Liver (tissue), 10 donors: ENCODE measurements at places on chromosomes 2 and 18. TPM values are rescaled to one million over a fixed set of nuclear protein-coding genes. Genes with fewer than 3 reads are reported as not detected.

PSD4 gene
- 83.2 TPM for total RNA-seq

DOK6 gene
- 1.1 TPM for total RNA-seq

CAVIN2 gene
- 13.3 TPM for total RNA-seq

FAM228A gene
- 0.17 TPM for total RNA-seq

G6PC2 gene
- total RNA-seq, result not detected

MRO gene
- 2.8 TPM for total RNA-seq

ST6GAL2 gene
- total RNA-seq, result 3.1 TPM

GRCh38 chr2:218074031-218074430 is 5.0 kb downstream of the RUFY4 start:
- no peaks in the 10 kb centered on the region for H3K4me1 ChIP-seq
- no peak overlapping the region for H3K4me3 ChIP-seq
- no peak for DNase-seq
- H3K27ac ChIP-seq, result no peak overlapping the region
- H3K36me3 ChIP-seq, result no peaks in the 10 kb centered on the region
- no peaks in the 10 kb centered on the region for H3K27me3 ChIP-seq

GRCh38 chr2:227971619-227972230 is 100.3 kb downstream of the DAW1 start:
- no peaks in the 10 kb centered on the region for H3K36me3 ChIP-seq
- no peak overlapping the region for H3K4me3 ChIP-seq
- no peaks in the 10 kb centered on the region for H3K4me1 ChIP-seq
- no peak overlapping the region for H3K27ac ChIP-seq
- H3K27me3 ChIP-seq, result no peaks in the 10 kb centered on the region
- DNase-seq, result no peak

DNA sequence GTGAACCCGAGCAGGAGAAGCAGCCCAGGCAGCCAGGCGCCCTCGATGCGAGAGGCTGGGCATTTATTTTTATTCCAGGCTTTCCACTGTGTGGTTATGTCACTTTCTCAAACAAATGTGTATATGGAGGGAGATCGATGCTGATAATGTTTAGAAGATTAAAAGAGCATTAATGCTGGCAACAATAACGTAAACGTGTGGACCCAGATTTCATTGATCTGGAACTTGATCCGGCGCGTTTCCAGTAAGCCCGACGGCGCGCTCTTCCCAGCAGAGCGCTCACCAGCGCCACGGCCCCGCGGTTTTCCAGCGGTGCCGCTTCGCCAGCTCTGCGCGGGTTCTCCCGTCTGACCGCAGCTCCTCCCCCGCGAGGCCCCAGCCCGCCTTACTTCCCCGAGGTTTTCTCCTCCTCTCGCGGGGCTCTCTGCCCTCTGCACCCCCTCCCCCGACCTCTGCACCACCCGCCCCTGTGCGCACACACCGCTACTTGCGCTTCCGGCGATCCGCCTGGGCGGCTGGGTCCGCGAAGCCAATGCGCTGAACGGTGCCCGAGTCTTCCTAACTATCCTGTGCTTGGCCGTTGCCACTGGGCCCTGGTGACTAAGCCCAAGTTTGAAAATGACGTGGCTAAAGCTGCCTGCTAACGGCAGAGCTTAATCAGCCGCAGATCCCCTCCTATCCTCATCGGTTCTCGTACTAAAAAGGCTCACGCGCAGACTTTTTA is 6.1 kb downstream of the ONECUT2 start:
- no peaks in the 10 kb centered on the region for H3K36me3 ChIP-seq
- peak; percentile 39 for DNase-seq
- no peaks in the 10 kb centered on the region for H3K27me3 ChIP-seq
- peak overlapping the region; percentile 4 for H3K4me3 ChIP-seq
- H3K27ac ChIP-seq, result peak overlapping the region; percentile 70

DNA sequence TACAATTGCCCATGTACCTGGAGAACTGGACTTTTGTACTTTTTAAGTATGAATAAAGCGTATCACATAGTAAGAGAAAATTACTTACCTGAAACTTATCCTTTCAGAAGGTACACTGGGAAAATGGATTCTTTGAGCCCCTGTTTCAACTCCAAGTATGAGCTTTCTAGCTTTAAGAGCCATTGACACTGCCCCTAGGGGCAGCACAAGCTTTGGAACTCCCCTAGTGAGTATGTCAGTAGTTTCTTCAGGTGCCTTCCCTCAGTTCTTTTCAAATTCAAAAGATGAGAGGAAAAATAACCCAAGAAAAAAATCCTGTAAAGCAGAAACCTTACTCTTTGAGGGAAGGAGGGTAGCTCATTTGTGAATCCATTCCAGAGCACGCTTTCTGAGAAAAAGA is 124.1 kb downstream of the MEMO1 start:
- no peak overlapping the region for H3K27ac ChIP-seq
- no peak for DNase-seq
- H3K4me3 ChIP-seq, result no peak overlapping the region
- H3K36me3 ChIP-seq, result peaks cover 2% of the 10 kb centered on the region

DNA sequence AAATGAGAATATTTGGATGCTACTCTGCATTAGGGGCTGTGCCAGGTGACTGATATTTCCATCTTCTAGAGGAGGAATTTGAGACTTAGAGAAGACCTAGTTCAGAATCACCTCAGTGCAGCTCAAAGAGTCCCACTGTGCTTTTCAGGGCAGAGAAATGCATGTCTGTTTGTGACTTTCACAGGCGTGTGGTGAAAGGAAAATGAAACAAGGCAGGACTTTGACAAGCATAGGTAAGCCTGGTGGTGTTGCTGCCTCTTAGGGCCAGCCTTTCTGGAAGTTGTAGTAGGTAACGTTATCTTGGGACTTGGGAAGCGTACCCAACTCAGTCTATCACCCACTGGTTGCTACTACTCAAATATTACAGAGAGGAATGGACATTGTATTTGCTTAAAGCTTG is 2.6 kb downstream of the GPR39 start:
- peaks cover 6% of the 10 kb centered on the region for H3K4me1 ChIP-seq
- H3K4me3 ChIP-seq, result no peak overlapping the region
- no peaks in the 10 kb centered on the region for H3K36me3 ChIP-seq
- no peak for DNase-seq
- H3K27me3 ChIP-seq, result no peaks in the 10 kb centered on the region

- no peak overlapping the region for H3K4me3 ChIP-seq
- H3K4me1 ChIP-seq, result no peaks in the 10 kb centered on the region
- H3K27ac ChIP-seq, result no peak overlapping the region
- peaks cover 28% of the 10 kb centered on the region for H3K36me3 ChIP-seq
Measured at GRCh38 chr2:24766609-24767008, 26.6 kb downstream of the PTRHD1 start.

- H3K4me1 ChIP-seq, result no peaks in the 10 kb centered on the region
- H3K27me3 ChIP-seq, result no peaks in the 10 kb centered on the region
- H3K4me3 ChIP-seq, result no peak overlapping the region
Measured at GRCh38 chr18:39772155-39772919, 2182.7 kb upstream of the PIK3C3 start.

DNA sequence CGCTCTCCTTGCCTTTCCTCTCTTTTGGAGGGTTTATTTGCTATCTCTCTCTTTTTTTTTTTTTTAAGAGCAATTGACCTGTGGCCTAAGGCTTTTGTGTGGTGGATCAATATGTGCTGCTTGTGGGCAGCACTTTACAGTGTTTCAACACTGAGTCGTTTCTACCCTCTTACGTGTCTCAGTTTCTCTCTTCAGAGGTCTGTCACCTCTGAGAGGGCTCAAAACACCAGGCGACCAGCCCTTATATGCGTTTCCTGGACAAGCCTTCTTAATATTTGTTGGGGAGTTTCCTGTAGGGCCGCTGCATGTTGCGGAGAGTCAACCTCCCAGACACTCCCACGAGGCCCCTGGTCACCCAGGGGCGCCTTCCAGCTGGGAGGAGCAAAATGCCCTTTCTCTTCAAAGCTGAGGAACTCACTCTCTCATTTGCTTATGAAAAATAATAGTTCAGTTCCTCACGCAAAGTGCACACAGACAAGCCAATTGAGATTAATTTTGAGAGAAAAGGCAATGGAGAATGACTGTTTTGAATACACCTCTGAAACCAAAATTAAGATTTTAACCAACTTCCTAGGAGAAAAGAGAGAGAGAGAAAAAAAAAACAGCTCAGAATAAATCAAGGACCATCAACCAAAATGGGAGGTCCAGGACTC is 96.3 kb upstream of the B3GNT2 start:
- no peak overlapping the region for H3K4me3 ChIP-seq
- no peaks in the 10 kb centered on the region for H3K4me1 ChIP-seq
- no peak overlapping the region for H3K27ac ChIP-seq
- no peaks in the 10 kb centered on the region for H3K27me3 ChIP-seq

GRCh38 chr18:9475643-9476591 is 604 bp downstream of the RALBP1 start:
- no peak for DNase-seq
- peak overlapping the region; percentile 82 for H3K27ac ChIP-seq
- peaks cover 16% of the 10 kb centered on the region for H3K4me1 ChIP-seq
- no peaks in the 10 kb centered on the region for H3K36me3 ChIP-seq
- no peaks in the 10 kb centered on the region for H3K27me3 ChIP-seq

DNA sequence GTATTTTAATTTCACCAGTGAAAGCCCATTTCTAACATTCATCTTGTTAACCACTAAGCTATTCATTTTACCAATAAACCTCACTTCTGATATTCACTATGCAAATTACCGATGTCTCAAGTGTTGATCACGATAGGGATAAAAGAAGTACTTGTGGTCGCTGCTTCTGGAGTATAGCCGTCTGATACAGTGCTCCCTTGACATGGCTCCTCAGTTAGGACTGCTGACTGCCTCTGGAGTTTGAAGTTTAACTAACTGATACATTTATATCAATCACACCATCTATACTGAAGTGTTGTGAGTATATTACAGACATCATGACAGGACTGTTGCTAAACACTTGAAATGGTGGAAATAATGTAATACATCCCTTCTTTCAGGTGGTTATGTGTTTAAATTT is 95.6 kb downstream of the EHBP1 start:
- peaks cover 2% of the 10 kb centered on the region for H3K4me1 ChIP-seq
- no peak for DNase-seq
- no peak overlapping the region for H3K27ac ChIP-seq
- H3K36me3 ChIP-seq, result peaks cover 4% of the 10 kb centered on the region
- no peaks in the 10 kb centered on the region for H3K27me3 ChIP-seq
- H3K4me3 ChIP-seq, result no peak overlapping the region

GRCh38 chr2:88167740-88168139 is 2.4 kb upstream of the THNSL2 start:
- no peaks in the 10 kb centered on the region for H3K36me3 ChIP-seq
- no peaks in the 10 kb centered on the region for H3K27me3 ChIP-seq
- peaks cover 12% of the 10 kb centered on the region for H3K4me1 ChIP-seq
- no peak overlapping the region for H3K27ac ChIP-seq

DNA sequence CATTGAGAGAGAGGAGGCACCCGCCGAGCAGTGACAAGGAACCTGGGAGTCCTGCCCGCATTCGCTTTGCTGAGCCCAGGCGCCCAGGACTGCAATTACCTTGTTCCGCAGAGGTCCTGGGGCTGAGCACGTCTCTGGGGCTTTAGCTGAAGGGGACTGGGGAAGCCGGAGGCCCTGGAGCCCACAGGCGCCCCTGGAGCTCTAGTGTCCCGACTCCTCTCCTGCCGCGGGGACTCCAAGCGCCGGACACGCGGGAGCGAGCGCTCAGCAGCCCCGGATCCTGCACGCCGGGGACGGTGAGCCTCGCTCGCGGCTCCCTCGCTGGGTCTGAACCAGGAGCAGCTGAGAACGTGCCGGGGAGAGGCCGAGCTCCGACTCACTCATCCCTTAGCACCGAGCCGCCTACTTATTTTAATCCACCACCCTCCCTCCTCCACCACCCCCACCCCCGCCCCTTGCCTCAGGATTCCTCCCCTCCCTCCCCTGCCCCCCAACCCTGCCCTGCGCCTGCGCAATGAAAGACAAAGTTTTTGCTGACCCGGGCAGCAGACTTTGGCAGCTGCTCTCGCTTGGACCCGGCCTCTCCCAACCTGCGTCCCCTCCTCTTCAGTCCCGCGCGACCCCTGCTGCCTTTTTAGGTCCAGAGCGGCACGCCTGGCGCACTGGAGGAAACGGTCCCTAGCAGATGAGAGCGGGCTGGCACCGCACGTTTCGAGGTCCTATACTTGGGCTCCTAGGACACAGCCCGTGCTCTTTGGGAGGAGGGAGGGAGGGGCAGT is at the start of gene OSR1:
Gene OSR1, minus strand, starts transcription at position 382 of the 779 bp plus-strand sequence. CDS start 4,818 bp downstream, outside the sequence.
- no peak for DNase-seq
- no peaks in the 10 kb centered on the region for H3K36me3 ChIP-seq
- H3K27me3 ChIP-seq, result peaks cover 21% of the 10 kb centered on the region
- no peak within 1 kb of the TSS for H3K27ac ChIP-seq
- no peak within 1 kb of the TSS for H3K4me3 ChIP-seq

DNA sequence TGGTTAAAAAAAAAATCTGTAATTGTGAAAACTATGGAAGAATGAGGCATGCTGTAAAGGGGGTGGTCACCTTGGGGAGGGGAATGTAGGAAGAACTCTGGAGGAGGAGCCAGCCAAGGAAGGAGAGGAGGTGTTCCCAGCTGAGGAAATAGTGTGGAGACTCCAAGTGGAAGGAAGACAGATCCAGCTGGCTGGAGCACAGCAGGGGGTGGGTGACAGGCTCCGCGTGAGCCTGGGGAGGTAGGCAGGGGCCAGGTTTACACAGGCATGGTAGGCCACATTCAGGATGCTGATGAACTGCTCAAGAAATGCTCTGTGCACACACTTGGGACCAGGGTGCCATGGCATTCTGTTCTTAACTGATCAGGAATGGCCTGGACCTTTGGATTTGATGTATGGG is 16.8 kb downstream of the AFF3 start:
- no peaks in the 10 kb centered on the region for H3K4me1 ChIP-seq
- H3K36me3 ChIP-seq, result no peaks in the 10 kb centered on the region
- no peak for DNase-seq
- no peak overlapping the region for H3K27ac ChIP-seq

GRCh38 chr2:236408090-236408489 is 143.9 kb upstream of the ASB18 start:
- H3K4me3 ChIP-seq, result no peak overlapping the region
- DNase-seq, result no peak
- H3K36me3 ChIP-seq, result no peaks in the 10 kb centered on the region
- H3K27me3 ChIP-seq, result no peaks in the 10 kb centered on the region
- no peaks in the 10 kb centered on the region for H3K4me1 ChIP-seq
- no peak overlapping the region for H3K27ac ChIP-seq

- H3K27ac ChIP-seq, result peak overlapping the region; percentile 97
- no peak for DNase-seq
- H3K4me3 ChIP-seq, result peak overlapping the region; percentile 83
- H3K27me3 ChIP-seq, result no peaks in the 10 kb centered on the region
- peaks cover 16% of the 10 kb centered on the region for H3K4me1 ChIP-seq
Measured at GRCh38 chr2:61016392-61017002, 1.0 kb upstream of the PEX13 start.
